Omental fat pad (tissue), 4 donors: ENCODE measurements at places on chromosomes 16 and 17. TPM values are rescaled to one million over a fixed set of nuclear protein-coding genes. Genes with fewer than 3 reads are reported as not detected.
A peak's percentile ranks its signal among the peaks of the same experiment; 100 is the strongest.

RGS9 gene
- 4.7 TPM for total RNA-seq

CD300H gene
- not detected for total RNA-seq

AXIN2 gene
- total RNA-seq: 8.3 TPM

DNA sequence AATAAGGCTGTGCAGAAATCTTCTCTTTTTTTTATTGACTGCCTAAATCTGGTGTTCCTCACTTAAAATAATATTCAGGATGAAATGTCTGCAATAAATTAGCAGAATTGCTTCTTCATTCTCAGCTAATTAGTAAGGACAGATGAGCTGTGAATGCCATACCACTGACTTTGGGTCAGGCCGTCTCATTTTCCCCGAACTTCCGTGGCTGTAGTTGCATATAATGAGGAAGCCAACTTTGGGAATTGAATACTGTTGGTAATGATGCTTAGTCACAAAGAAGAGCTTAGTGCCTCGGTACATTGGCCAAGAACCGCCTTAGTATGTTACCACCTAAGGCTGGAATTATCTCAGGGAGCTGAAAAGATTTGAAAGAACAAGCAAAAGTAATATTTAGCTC, 47.6 kb downstream of the NUP93 start:
- DNase-seq: no peak

HLF gene
- 15.4 TPM for total RNA-seq

ELMO3 gene
- 2.6 TPM for total RNA-seq

CPHXL2 gene
- not detected for total RNA-seq

DNA sequence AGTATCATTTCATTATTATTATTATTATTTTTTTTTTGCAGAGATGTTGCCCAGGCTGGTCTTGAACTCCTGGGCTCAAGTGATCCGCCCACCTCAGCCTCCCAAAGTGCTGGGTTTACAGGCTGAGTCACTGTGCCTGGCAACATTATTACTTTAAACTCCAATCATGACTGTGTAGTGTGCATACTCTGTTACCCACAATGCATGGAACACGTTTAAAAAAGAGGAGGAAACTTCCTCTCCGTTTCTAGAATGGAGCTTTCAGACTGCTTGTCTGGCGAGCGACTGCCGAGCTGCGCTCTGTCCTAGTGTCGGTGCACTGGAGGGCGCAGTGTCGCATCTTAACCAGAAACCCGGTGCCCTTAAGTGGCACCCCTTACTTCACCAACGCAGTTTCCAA, 22.1 kb upstream of the FASN start:
- no peak for DNase-seq

SEPTIN1 gene
- 2.6 TPM for total RNA-seq

DNA sequence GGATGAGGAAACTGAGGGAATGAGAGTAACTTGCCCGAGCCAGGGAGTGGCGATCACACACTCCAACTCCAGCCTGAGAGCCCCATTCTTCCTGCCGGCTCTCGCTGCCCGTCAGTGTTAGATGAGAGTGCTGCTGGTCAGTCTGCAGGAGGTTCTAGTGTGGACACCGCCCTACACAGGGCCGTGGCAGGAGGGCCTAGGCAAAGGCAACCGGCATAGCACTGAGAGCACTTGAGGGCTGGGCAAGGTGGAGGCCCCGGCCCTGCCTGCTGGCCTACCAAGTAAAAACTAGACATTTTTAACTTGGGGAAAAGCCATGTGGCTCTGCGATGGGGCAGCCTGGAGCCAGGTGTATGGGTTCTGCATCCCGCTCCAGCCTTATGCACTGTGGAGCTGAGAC, 354.8 kb downstream of the SEC14L1 start:
- DNase-seq: peak; percentile 15

- no peak for DNase-seq
Measured at GRCh38 chr16:81513204-81514040, 68.8 kb downstream of the CMIP start.

GRCh38 chr17:17446666-17447155, 30.1 kb upstream of the MED9 start:
- DNase-seq: no peak

DNA sequence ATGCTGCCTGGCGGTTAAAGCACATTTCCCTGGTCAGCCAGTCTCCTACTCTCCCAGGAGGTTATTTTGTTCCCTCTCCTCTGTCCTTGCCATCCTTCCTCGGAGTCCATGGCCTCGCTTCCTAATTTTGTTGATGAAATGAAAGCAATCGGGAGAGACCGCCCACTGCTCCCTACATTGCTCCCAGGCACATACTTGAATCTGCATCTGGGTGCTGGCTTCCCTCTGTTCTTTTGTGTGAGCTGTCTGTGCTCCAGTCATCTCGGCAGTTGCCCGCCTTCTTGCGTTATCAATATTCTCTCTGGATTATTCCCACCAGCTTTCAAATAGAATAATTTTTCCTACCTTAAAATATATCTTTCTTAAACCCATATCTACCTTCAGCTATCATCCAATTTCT, 11.1 kb downstream of the KRT23 start:
- no peak for DNase-seq
